ENCODE measurements at places on chromosomes 4 and X.
A peak's percentile ranks its signal among the peaks of the same experiment; 100 is the strongest.

DNA sequence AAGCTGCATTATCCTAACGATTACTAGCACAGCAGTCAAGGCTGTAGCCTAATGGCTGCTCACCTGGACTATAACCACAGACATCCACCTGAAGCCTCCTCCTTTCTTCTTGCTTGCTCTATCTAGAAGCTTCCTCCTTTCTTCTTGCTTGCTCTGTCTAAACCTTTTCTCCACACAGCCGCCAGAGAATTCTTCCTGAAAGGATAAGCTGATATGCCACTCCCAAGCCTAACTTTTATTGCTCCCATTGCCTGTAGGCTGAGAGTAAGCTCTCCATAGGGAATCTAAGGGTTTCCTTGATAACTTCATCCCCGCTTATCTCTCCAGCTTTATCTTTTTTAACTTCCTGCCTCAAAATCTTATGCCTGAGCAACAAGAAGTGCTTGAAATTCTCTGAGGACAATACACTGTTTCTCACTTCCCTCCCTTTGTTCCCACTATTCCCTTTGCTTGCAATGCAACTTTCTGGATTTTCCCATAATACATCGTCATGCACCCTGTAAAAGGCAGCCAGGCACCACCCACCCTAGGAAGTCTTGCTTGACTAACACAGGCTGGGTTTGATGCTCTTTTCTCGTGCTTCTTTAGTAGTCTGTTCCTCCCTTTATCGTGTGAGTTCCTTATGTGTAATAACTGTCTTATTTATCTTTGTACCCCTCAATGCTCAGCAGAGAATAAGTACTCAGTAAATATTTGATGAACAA lies 1.4 kb upstream of the LRIT3 start:
- no peak for DNase-seq

DNA sequence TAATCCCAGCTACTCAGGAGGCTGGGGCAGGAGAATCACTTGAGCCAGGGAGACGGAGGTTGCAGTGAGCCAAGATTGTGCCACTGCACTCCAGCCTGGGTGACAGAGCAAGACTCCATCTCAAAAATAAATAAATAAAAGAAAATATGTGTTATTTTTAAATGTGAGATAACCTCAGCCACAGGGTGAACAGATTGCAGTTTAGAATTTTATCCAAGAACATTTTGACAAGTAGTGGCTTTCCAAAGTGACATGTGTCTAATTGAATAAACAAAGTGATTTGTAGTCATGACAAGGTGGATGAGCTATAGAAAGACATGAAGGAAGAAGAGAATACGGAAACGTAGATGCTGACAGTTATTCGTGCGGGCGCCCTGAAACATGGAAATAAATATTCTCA lies 176.1 kb downstream of the DCTD start:
- DNase-seq = no peak

- peak; percentile 91 for DNase-seq
Measured at GRCh38 chr4:7313347-7313811, 121.0 kb downstream of the SORCS2 start.

GRCh38 chrX:130051176-130051845 lies 59.0 kb downstream of the ELF4 start:
- DNase-seq = no peak

GRCh38 chr4:183499801-183500200 lies 5.1 kb upstream of the ING2 start:
- DNase-seq = no peak

GRCh38 chr4:3079694-3080123 lies 5.2 kb downstream of the HTT start:
- DNase-seq = no peak

GRCh38 chr4:153466081-153466948 lies at the start of gene TMEM131L:
TSS of gene TMEM131L (plus strand) at chr4:153466360. CDS start at chr4:153466398, 38 bp downstream.
- peak; percentile 52 for DNase-seq

- DNase-seq = no peak
Measured at GRCh38 chr4:3405176-3405575, 36.6 kb upstream of the HGFAC start.

DNA sequence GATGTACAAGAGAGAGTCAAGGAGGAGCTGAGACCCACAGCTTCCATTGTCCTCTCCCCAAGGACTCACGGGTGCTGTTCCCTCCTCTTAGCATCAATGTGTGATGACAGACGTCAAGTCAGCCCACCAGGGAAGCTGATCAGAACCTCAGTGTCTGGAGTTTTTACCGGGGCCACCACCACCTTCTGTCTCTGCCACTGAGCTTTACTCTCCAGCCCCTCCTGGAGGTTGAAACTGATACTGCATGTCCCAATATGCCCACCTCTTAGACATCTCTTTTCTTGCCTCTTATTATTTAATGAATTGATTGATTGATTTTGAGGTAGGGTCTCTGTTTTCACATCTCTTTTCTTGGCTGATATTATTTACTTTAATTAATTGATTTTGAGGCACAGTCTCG lies 10.3 kb upstream of the AKAP17A start:
- DNase-seq = no peak

- no peak for DNase-seq
Measured at GRCh38 chr4:132001542-132001941, 1147.6 kb upstream of the PCDH10 start.

- no peak for DNase-seq
Measured at GRCh38 chr4:152864361-152864760, 71.8 kb upstream of the FHDC1 start.

GRCh38 chrX:12758291-12758690 lies 32.9 kb upstream of the PRPS2 start:
- no peak for DNase-seq

GRCh38 chrX:133538148-133538547 lies 122.9 kb upstream of the GPC4 start:
- no peak for DNase-seq

- no peak for DNase-seq
Measured at GRCh38 chr4:729336-730315, 24.0 kb downstream of the PCGF3 start.

- DNase-seq = no peak
Measured at GRCh38 chr4:118289794-118290193, 63.0 kb downstream of the PRSS12 start.

DNA sequence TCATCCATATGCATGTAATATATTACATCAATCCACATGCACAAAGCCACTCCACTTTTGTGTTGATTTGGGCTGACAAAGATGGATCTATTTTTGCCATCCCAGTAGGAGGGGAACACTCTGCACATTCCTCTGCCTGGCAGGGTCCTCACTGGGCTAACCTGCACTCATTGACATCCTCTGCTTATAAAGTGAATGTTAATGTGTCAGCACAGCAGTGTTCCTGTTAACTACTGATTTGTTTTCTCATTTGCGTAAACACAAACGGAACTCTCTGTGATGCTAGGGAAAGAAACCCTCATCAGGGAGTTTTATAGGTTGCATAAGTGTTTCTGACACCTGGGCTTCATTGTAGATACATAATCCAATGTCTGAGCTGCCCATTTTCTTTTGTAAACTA lies 826.0 kb downstream of the RAB28 start:
- no peak for DNase-seq

GRCh38 chr4:37735578-37735977 lies 49.4 kb upstream of the RELL1 start:
- peak; percentile 31 for DNase-seq

DNA sequence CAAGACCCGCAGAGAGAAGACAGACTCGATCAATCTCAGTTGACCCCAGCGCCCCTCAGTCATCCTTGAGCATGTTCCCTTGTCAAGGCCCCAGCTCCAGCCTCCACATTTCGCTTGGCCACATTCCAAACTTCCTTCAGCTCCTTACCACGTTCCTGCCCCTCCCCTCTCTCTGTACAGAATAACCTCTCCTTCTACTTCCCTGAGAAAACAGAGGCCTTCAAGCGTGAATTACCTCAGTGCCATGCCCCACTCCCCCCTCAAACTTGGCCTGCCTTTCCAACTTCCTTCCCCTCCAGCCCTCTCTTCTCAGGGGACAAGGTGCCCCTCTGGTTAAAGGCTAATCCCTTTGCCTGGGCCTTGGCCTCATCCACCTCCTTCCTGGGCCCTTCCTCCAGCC lies 3.2 kb upstream of the RIPPLY1 start:
- no peak for DNase-seq

- no peak for DNase-seq
Measured at GRCh38 chrX:152897222-152898131, at the start of gene ZNF185. TSS of gene ZNF185 (plus strand) at chrX:152898067. CDS start at chrX:152914490, 16,423 bp downstream.

DNA sequence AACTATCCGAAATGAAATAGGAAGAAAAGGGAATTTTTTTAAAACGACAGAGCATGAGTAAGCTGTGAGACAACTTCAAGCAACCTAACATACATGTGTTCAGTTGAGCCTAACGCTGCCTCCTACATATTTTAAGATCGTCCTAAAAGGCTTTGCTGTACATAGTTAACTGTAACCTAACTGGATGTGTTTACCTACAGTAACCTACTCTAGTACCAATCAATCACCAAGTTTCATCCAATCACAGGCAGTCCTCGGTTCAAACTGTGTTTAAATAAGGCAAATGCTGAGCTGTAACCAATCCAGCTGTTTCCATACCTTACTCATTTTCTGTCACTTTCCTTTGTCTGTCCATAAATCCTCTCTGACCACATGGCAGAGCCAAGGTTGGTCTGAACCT lies 17.1 kb downstream of the RCHY1 start:
- DNase-seq = no peak

DNA sequence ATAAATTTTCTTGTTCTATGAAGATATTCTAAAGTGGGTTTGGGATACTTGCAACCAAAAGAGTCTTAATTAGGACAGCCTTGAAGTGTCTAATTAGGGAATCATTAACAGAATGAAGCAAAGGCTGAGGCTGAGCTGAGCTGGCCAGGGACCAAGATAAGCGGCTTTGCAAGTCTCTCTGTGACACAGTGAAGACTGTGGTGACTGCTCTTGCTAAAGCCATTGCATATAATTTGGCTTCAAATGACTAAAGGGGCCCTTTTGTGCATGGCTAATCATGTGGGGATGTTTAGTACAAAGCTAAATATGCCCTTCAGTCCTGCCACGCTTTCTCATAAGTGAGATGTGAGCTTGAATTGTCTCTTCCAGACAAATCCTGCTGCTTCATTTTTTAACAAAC lies 31.2 kb upstream of the GYPA start:
- peak; percentile 11 for DNase-seq

DNA sequence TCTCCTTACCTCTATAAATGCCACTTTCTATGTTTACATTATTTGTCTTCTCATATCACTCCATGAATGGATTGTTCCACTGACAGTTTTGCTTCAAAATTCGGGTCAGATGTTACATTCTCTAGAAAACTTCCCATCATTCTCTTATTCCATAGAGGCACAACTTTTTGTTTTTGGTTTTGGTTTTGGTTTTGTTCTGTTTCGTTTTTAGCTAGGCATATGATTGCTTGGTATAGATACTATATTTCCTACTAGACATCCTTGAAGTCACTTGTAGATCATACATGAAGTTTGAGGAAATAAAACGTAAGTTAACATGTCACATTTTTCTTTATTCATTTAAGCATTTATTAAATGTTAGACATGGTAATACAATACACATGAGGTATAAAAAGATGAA lies 961.0 kb downstream of the PCDH18 start:
- DNase-seq = no peak

GRCh38 chr4:185472103-185472542 lies 590 bp upstream of the CCDC110 start:
- DNase-seq = no peak

GRCh38 chrX:10900585-10901289 lies 210.4 kb upstream of the HCCS start:
- DNase-seq = no peak

GRCh38 chrX:72314881-72315280 lies 9.2 kb upstream of the CITED1 start:
- DNase-seq = no peak

GRCh38 chr4:53511014-53511413 lies 80.3 kb downstream of the LNX1 start:
- DNase-seq = no peak

DNA sequence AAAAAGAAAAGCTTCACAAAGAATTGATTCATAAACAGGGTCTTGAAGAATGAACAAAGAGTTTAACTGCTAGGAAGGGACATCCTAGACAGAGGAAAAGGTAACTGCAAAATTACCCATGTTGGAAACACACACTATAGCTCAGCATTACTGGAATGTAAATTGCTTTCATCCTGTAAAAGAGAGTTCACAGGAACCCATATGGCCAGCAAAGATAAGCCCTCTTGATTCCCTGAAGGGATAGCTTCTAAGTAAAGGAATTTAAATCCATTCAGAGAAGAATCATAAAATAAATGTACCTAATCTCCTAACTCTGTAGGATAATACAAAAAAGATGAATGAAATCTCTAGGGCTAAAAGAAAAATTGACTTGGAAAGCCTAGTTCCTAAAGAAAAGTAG lies 107.1 kb upstream of the INTU start:
- no peak for DNase-seq

DNA sequence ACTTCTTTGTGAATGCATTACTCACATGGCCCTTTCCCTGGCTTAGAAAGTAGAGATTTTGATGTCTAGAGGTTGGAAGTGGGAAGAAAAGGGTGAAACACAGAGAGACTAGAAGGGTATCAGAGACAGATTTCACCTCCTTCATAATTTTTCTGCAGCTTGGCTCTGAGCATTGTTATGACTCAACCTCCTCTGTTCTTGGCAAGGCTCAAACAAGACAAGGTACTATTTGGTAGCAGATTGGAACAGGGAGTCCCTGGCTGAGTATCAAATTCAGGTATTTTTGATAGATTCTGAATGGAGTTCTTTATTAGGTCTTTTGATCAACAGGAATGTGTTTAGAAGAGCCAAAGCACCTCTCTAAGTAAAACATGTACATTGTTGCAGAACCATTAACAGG lies 146.3 kb upstream of the CHRDL1 start:
- DNase-seq = no peak

GRCh38 chr4:73193155-73193554 lies 65.4 kb downstream of the ANKRD17 start:
- DNase-seq = no peak

DNA sequence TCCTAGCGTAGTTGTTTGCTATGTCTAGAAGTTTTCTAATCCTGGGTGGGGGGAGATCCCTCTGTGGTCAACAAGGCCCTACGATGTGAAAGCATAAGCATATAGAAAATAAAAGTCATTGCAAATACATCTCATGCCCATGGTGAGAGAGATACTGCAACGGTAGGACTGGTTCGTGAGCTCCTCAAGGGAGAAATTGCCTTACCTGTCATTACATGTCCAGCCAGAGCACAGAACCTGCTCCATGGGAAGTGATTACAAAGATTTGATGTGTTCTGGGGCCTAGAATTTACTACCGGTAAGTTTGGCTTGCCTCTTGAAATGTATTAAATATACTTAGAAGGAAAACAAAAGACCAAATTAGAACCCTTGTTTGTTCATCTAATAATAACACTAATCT lies 60.9 kb upstream of the FAM47B start:
- DNase-seq = no peak

GRCh38 chr4:87559090-87559837 lies 30.1 kb upstream of the SPARCL1 start:
- no peak for DNase-seq

GRCh38 chrX:57905141-57905540 lies 5.1 kb downstream of the ZXDA start:
- peak; percentile 8 for DNase-seq

DNA sequence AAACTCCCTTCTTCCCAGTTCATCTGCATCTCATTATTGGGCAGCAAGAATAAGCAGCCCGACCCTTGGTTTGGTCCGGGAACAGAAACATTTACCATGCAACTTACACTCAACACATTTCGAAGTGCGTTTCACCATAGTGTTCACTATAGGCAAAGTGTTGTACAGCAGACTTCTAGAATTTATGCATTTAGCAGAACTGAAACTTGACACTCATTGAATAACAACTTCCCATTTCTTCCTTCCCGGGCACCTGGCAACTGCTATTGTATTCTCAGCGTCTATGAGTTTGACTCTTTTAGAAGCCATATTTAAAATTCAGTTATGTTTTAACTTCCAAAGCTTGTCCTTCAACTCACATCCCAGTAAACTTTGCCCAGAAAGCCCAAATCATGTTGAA lies 840.6 kb downstream of the NLGN4X start:
- peak; percentile 5 for DNase-seq

GRCh38 chr4:176287546-176287945 lies 18.5 kb upstream of the ASB5 start:
- peak; percentile 27 for DNase-seq

Data from pons (tissue), 1 donor.